ENCODE measurements at places on chromosomes 12 and 14.

DNA sequence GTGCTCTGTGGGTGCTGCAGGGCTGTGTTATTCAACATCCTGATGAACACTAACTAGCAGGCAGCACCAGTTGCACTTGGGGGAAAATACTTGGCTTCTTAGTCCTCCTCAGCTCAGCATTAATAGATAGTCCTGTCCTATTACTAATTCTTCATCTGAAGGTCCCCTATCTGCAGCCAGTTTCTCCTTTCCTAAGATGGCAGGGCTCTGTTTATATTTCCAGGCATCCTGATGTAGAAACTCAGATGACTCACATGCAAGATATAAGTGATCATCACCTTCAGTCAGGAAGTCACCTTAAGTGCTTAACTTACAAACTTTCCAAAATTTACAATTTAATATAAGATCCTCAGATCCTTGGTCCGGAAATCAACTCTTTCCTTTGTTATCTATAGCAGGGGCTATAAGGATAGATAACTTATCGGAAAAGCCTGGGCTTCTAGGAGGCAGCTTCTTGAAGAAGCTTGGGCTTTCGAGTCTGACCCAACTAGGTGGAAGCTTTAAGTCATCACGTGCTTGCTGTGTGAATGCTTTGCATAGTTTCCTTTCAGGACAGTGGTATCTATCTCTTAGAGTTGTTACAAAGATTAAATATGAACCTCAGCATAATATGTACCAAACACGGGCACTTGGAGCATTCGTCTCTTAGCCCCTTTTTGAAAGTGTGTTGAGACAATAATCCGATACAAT, 181.0 kb upstream of the GRIP1 start:
- DNase-seq: no peak

GRCh38 chr12:70379846-70380245, 13.8 kb downstream of the KCNMB4 start:
- no peak for DNase-seq

DNA sequence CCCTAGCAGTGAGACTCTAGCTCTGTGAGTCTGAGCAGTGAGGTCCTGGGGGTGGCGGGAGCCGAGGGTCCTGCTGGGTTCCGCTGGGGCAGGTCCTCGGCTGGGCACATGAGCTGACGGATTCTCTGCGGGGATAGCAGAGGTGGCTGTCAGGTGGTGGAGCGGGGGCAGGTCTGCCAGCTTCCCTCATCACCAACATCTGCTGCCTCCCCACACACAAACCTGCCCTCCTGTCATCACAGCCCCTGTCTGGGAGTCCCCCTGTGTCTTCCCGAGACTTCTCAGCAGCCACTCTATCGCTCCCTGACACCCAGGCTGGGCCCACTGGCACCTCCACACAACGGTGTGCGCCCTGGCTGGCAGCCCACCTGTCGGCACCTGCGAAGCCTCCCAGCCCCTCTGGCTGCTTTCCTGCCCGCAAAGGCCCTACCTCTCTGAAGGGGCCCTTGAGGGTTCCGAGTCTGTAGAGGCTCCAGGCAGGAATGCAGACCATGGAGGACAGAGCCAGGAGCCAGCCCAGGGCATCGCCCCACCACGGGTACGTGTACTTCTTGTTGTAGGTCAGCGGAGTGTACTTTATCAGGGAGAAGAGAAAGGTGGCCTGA, 7.1 kb upstream of the SLC6A12 start:
- DNase-seq: no peak

GRCh38 chr14:80116157-80116556, 95.1 kb downstream of the DIO2 start:
- no peak for DNase-seq

- DNase-seq: no peak
These were observed 22.1 kb upstream of the CEP170B start for GRCh38 chr14:104843006-104843405.

GRCh38 chr12:50650285-50650684, 113.6 kb upstream of the ATF1 start:
- no peak for DNase-seq

Measured in vagina (tissue), 2 donors.